ENCODE measurements at places on chromosomes 11 and 22. TPM values are rescaled to one million over a fixed set of nuclear protein-coding genes. Genes with fewer than 3 reads are reported as not detected.

Gene SLC22A12
- total RNA-seq = not detected

Gene CRYBB3
- 0.57 TPM for total RNA-seq

Gene CALCA
- total RNA-seq = not detected

Gene RAG2
- total RNA-seq = not detected

Gene OR8D1
- not detected for total RNA-seq

Gene KRTAP5-6
- not detected for total RNA-seq

Gene NPAT
- 74.6 TPM for total RNA-seq

Gene PGA5
- not detected for total RNA-seq

DNA sequence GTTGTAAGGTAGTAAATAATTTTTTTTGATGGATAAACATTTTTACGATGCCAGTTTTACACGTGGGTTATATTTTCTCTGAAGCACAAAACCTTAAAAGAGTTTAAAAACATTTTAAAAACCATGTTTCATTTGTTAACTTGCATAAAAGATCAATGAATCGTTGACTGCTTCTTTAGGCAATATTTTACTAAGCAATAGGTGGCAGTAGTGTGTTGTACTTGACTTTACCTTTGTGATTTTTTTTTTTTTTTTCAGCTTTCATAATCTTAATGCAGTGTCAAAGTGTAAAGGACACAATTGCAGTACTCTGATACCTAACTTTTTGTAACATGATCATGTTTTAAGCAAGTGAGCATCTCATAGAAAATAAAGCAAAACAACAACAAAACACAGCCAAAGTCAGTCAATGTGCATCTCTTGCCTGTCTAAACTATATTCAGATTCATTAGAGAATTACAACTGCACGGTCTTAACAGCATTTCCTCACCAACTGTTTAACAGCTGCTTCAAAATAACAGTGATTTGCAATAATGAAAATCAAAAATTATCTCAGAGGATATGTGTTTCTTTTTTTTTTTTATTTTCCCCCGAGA is 27.7 kb downstream of the DNAJC24 start:
- no peak for DNase-seq

- no peak for DNase-seq
These were observed 1.9 kb downstream of the TEAD1 start for GRCh38 chr11:12675951-12676711.

GRCh38 chr22:23146478-23147205 is 1.4 kb downstream of the RAB36 start:
- DNase-seq = no peak

- no peak for DNase-seq
These were observed 9.9 kb upstream of the MAP6 start for GRCh38 chr11:75678620-75679259.

GRCh38 chr11:4430051-4430450 is 19.0 kb upstream of the OR52K2 start:
- no peak for DNase-seq

GRCh38 chr11:113464416-113464815 is 10.8 kb downstream of the DRD2 start:
- DNase-seq = no peak

- no peak for DNase-seq
These were observed 70.8 kb downstream of the FAT3 start for GRCh38 chr11:92295175-92296137.

DNA sequence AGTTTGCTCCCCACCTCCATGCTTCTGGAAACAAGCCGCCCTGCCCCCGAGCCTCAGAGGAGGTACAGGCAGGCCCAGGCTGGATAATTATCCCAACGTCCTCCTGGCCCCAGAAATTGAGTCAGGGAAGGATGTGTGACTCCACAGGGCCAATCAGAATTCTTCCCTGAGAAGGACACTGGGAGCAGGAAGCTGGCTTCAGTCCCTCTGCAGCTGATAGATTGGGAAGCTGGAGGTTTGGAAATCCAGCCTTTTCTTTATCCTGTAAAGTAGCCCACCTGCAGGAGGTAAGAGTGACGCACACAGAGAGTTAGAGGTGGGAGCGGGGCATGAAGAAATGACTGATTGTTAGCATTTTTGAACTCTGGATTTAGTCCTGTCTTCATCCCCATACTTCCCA is 97.5 kb upstream of the CD82 start:
- DNase-seq = no peak

DNA sequence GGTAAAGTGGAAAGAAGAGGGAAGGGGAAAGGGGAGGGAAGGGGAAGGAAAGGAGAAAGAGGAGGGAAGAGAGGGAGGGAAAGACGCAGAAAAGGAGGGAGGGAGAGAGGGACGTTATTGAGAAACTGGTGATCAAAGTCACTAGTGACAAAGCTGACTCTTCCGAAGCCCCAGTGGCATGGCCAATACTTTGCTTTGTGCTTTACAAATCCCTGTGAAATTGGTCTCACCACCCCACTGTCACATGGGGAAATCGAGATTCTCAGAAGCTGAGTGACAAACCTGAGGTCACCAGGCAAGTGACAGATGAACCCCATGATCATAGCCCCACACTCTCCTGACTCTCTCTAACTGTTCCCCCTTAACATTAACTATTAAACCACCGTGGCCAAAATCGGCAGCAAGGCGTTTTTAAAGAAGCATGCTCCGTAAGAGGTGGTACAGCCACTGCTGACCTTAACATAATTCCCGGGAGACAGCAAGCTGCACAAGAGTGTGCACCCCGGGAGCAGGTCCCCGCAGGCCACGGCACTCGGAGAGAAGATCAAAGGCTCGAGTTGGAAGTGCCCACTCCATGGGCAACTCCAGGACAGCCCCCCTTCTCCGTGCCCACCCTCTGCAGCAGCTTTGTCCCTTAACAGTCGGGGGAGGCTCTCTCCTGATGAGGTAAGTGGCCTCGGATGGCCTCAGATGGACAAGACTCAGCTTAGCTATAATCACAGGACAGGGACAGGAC is 34.8 kb downstream of the CELSR1 start:
- no peak for DNase-seq

- DNase-seq = no peak
These were observed 70.7 kb downstream of the PAK1 start for GRCh38 chr11:77403211-77403610.

- DNase-seq = no peak
These were observed 8.9 kb upstream of the TMEM9B start for GRCh38 chr11:8973121-8973520.

- DNase-seq = no peak
These were observed 5.7 kb upstream of the SIDT2 start for GRCh38 chr11:117172724-117173421.

- no peak for DNase-seq
These were observed 209.4 kb upstream of the NCAM1 start for GRCh38 chr11:112751772-112752171.

GRCh38 chr11:68988491-68988890 is 7.7 kb upstream of the MRGPRD start:
- DNase-seq = no peak

DNA sequence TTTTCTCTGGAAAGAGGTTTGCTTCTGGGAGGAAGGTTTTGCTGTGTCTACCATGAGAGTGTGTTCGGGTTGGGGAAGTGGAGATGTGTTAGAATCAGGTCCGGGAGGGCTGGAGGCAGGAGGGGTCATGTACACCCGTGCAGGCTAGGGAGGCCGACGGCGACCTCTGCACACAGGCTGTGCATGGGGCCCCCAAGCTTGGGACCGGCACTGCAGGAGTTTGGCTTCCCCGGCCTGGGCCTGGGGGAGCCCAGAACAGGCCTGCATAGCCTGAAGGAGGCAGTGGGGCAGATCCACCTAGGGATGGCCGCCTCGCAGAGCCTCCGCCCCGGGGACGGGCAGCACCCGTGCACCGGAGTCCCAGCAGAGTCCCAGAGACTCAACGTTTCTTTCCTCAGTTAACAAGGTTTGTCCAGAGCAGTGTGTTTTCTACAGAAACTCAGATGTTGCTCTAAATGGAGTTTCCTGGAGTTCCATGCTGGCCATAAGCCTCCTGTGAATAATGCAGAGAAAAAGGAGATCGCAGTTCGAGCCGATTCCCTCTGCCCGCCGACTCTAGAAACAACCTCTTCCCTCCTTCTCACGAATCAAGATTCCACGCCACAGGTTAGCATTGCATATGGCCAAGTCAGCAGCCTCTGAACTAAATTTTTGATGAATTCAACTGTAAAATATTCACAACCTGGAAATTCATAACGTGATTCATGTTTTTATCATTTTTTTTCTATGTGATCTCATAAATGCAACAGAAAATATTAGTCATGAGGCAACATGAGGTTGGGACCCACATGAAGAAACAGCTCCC is 427.3 kb downstream of the BRD1 start:
- no peak for DNase-seq

- DNase-seq = no peak
These were observed 1.2 kb downstream of the CYB5R3 start for GRCh38 chr22:42648017-42648367.

- DNase-seq = peak; percentile 53
These were observed 43.6 kb upstream of the POU2AF1 start for GRCh38 chr11:111422494-111423249.

- no peak for DNase-seq
These were observed 31.2 kb downstream of the RRP8 start for GRCh38 chr11:6572215-6572614.

GRCh38 chr22:47954107-47954506 is 1191.7 kb downstream of the TBC1D22A start:
- DNase-seq = no peak

DNA sequence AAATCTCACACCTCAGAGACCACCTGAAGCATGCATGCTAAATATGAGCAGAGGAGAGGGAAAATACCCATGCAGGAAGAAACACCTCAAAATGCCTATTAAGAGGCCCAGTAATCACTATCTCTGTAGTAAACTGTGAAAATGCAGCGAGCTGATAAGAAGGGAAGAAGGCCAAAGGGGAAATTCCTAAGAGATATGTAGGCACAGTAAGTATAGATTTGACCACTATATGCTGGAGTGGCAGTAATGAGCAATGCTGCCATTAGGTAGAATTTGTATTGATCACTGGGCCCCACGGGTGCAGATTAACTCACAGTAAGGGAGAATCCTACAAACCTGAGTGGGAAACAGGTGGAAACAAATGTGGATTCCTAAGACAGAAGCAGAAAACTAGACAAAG is 1813.1 kb upstream of the RAG2 start:
- no peak for DNase-seq
